ENCODE measurements at places on chromosomes 5 and 9.

- DNase-seq = no peak
Measured at GRCh38 chr5:151449839-151450238, 2.4 kb downstream of the SLC36A1 start.

DNA sequence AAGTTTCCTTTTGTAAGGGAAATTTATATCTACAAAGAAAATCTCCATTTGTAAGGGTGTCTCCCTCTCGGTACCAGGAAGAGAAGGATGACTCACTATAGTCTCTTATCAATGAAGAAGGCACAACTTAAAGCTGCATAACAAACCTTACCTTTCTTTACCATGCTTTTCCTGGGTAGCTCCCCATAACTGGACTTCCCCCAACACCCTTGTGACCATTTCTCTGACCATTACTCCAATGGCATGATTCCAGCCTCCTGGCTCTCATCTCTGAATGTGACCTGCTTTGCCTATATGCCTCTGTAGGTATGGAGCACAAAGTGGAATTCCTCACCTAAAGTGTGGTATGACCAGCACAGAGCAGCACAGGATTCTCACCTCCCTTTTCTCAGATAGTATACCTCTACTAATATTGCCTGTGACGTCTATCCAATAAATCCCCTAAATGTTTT, 62.8 kb downstream of the GNA14 start:
- no peak for DNase-seq

GRCh38 chr5:107607671-107608345, 62.9 kb downstream of the EFNA5 start:
- no peak for DNase-seq

DNA sequence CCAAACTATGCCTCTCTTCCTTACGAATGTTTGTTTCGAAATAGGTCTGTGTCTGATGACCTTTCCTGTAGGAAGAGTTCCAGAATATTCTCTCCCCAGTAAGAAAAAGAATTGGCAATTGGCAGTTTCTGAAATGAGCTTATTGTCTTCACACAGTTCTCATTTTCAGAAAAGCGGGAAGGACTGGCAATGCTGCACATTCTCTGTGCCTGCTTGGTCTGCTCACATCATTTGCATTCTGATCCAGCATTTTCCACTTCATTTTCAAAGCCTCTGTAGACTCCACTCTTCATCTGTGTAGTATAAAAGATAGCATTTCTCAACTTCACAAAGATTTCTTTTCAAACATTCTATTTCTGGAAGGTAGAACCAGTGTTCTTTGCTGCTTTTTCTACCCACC, 120.6 kb upstream of the CCDC112 start:
- DNase-seq = no peak

DNA sequence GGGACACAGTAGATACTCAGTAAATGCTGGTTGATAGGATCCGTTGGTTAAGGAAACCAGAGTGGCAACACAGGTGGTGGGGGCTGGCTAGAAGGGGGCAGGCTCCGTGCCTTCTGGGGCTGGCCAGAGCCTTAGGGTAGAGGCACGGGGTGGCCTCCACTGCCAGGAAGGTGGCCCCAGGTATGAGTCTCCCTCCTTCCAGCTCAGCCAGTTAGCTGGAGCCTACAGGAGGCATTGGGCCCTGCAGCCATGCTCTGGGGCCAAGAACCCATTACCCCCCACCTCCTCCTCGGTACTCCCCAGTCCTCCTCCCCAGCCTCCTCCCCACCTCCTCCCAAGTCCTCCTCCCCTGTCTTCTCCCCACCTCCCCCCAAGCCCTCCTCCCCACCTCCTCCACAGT, 27.7 kb downstream of the CXXC5 start:
- DNase-seq = no peak

DNA sequence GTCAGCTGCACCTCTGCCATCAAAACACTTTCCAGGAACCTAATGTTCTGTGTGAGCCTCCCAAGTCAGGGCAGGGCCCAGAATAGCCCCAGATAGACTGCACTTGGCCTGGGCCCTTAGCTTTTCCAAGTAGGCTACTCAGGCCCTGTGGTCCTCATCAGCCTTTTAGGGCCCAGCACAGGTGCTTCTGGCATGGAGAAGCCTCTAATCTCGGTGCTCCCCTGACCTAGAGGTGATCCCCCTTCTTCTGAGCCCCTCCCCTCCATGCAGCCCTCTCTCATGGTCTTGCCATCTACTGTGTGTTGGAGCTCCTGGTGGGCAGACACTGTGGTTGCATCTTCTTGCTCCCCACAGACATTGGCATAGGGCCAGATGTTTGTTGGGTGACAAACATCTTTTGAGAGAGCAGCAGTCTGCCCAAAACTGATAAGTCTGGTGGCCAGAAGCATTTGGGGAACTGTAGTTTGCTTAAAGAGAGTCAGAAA, 28.1 kb downstream of the FRMPD1 start:
- no peak for DNase-seq

DNA sequence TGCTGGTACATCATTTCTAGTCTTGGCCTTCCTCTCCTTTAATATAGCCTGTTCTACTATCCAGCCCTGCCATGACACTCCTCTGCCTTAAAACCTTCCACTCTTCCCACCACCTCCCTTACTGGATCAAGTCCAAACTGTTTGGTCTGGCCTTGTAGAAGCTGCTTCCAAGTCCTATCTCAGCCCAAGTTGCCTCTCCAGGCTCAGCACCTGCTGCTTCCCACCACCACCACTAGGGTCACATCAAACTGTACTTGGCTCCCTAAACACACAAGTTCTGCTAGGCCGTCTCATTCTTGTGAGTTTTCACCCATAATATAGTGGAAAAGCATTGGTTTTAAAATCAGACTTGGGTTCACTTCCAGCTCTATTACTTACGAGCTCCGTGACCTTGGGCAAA, 1.4 kb downstream of the NDUFA8 start:
- DNase-seq = no peak

GRCh38 chr9:6793203-6793602, 35.4 kb downstream of the KDM4C start:
- DNase-seq = no peak

DNA sequence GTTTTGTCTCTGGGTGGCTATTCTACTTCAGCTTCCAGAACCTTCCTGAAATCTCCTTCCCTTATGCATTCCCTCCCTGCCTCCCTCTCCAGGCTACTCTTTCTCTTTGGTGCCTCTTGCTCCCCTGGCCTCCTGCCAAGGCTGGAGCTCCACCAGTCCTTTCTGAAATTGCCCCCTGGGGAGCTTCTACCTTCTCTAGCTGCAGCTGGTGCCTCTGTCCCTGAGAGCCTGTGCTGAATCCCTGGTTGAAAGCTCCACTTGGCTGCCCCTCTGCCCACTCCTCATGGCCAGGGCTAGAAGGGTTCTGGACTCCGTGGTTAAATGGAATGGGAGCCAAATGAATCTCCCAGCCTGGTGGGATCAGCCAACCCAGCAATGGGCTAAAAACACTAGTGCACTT, 80.1 kb downstream of the COL15A1 start:
- DNase-seq = no peak

DNA sequence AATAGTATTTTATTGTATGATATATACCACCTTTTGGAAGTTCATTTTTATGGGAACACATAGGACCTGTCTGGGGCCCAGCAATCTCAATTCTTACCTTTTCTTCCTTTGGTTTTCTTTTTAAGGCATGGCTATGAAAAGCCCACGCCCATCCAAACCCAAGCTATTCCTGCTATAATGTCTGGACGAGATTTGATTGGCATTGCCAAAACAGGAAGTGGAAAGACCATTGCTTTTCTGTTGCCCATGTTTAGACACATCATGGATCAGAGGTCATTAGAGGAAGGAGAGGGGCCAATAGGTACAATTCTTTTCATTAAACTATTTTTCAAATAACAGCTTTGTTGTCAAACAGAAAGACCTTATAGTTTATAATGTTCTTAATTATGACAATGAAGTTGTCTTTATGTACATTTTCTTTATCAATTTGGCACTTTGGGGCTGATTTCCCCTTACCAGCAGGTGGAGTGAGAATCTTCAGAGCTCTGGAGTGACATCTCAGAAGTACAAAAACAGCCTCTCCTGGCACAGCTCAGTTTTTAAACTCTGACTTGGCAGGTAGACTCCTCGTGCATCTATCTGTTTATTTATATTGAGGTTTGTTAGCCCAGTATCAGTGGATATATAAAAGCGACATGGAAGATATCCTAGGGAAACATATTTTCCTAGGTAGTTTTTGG, 25.8 kb downstream of the DDX46 start:
- DNase-seq = no peak

- DNase-seq = no peak
Measured at GRCh38 chr9:134562146-134562849, 79.3 kb upstream of the COL5A1 start.

DNA sequence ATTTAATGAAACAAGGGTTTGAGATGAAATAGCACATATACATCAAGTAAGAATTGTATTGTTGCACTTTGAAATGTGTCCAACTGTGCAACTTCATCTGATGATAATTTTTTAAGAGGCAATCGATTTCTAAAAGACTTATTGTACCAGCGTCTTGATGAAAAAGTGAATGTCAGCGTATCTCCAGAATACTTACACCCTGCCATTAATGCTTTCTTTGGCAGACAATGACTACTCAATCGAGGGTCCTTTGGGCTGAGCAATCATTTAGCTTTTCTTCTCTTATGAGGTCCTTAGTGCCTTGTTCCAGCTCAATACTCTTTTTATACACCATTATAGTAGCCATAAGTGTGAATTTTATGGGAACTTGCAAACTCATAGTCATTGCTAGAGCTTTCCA, 4.7 kb downstream of the TLE1 start:
- DNase-seq = no peak

- no peak for DNase-seq
Measured at GRCh38 chr9:107504585-107505455, 15.3 kb upstream of the KLF4 start.

GRCh38 chr9:136222906-136223285, 18.0 kb upstream of the LHX3 start:
- DNase-seq = no peak

DNA sequence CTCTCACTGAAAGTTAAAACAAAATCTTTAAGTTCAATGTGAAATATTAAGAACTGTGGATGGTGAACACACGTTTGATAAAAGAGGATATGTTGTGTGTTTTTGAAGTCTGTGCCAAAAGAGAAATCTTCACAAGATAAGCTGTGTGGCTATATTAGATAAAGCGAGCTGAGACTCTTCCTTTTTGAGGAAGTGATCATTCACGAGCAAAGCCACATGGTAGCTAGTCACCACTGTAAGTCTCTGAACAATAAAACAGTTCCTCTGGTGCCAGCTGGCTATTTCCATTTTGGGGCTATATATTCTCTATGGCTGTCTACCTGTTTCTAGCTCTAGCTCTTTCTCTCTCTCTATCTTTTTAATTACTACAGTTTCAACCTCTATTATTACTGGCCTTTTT, 1849.2 kb upstream of the C9orf72 start:
- DNase-seq = no peak

DNA sequence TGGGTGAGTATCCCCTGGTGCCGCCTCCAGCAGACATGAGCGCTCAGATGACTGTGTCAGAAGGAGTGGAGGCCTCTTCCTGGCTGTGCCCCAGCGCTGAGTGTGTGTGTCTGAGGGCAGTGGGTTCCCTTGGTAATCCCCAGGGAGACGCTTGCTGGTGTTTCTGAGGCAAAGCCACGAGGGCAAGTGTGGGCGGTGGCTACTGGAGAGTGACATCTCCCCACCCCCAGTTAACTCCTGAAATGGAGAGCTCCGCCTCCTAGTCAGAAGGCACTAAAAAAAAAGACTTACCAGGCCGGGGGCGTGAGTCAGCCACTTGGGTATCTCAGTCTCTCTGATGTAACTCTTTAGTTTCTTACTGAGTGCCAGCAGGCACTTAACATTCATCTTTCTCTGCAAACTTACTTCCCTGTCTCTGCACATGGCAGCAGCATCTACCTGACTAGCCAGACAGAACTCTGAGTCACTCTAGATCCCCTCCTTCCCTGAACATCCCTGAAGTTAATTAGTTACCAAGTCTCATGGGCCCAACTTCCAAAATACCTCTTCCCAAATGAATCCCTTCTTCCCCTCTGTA, 19.3 kb downstream of the ORM2 start:
- peak; percentile 39 for DNase-seq

DNA sequence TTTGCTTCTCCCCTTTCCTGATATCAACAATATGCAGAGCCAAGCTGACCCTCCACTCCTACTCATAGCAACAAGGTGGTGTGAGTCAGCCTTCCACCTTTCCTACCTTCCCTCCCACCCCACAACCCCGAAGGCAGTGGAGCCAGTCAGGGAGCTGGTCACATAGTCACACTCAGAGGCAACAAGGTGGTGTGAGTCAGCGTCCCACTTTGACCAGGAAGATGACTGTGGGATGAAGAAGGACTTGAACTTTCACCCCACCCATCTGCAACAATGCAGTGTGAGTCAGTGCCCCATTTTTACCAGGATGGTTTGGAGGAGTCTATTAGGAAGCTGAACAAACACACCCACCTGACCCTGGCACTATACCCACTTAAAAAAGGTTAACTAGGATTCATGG, 30.1 kb upstream of the ZNF782 start:
- DNase-seq = no peak

DNA sequence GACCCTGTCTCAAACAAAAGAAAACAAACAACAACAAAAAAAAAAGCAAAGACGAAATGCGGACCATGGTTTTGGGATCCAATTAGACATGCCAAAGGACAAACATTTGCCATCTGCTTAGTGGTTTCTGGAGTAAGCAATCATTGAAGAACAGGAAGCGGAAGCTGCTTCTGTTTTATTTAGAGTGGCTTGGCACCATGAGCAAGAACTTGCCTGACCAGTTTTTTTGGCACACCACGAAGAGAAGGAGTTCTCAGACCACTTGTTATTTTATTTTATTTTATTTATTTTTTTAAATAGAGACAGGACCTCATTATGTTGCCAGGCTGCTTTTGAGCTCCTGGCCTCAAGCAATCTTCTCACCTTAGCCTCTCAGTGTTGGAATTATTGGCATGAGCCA, 17.0 kb downstream of the BTF3 start:
- no peak for DNase-seq

DNA sequence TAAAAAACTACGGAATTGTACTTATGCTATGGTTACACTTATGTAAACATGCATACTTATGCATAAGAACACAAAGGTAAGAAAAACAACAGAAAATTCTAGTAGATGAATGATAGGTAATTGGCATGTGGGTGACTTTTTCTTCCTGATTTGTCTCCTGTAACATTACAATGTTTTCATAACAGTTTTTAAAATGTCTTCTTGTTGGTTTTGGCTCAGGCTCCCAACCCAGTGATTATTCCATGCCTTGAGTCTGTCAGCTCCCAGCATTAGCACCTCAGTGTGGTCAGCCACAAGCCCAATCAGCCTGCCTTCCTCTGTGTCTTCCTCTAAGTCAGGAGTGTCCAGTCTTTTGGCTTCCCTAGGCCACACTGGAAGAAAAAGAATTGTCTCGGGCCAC, 7.9 kb upstream of the FOXE1 start:
- DNase-seq = no peak
